ENCODE measurements at places on chromosomes 11 and 22.

- DNase-seq = no peak
Measured at GRCh38 chr11:128908391-128909246, 17.5 kb downstream of the KCNJ5 start.

DNA sequence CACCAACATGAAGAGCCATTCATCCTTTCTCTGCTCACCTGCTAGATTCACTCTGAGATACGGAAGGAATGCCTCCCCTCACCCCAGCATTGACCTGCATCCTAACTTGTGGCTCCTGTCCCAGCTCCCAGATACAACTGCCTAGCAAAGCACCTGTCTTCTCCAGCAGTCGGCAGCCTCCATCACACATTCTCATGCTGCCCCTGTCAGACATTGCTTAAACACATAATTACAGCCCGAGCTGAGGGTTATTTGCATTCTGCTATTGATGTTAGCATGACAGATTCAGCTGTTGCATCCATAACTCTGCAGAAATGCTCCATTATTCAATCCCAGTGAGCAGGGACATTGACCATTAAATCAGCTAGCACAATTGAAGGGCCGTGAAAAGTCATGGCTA lies 184.4 kb upstream of the NARS2 start:
- DNase-seq = no peak

DNA sequence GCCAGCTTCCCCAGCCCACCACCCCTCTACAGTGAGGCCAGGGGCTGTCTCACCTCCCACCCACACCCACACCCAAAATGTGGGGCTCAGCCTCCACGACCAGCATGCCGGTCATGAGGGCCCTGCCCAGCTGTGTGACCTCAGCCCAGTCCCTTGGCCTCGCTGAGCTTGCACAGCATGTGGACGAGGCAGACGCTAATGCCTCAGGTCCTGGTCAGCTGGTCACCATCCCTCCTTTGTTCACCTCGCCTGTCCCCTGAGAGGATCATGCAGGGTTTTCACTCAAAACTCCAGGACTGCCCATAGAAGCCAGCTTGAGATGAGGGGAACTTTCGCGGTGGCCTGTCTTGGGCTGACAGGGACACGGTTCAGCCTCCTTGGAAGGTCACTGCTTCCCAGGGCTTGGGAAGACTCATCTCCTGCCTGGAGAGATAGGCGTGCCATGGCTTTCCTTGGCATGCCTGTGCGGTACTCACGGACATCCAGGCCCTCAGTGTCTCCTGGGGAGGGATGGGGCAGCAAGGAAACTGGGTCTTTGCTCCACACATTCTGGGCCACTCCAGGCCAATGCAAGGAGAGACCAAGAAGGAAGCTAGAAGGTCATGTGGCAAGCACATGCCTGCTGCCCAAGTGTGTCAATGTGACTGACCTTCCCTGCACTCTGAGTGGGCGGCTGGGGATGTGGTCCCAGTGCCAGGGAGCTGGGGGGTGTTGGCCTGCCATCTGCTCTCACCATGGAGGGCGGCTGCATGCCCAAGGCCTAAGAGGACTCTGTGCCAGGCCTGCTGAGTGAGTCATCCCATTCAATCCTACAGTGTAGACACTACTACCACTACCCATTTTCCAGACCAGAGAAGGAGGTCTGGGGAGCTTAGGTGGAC lies 3.2 kb upstream of the RTN4R start:
- DNase-seq = no peak

GRCh38 chr11:128399251-128400121 lies 187.9 kb downstream of the ETS1 start:
- DNase-seq = no peak

- no peak for DNase-seq
Measured at GRCh38 chr11:64877390-64878222, 815 bp downstream of the EHD1 start.

DNA sequence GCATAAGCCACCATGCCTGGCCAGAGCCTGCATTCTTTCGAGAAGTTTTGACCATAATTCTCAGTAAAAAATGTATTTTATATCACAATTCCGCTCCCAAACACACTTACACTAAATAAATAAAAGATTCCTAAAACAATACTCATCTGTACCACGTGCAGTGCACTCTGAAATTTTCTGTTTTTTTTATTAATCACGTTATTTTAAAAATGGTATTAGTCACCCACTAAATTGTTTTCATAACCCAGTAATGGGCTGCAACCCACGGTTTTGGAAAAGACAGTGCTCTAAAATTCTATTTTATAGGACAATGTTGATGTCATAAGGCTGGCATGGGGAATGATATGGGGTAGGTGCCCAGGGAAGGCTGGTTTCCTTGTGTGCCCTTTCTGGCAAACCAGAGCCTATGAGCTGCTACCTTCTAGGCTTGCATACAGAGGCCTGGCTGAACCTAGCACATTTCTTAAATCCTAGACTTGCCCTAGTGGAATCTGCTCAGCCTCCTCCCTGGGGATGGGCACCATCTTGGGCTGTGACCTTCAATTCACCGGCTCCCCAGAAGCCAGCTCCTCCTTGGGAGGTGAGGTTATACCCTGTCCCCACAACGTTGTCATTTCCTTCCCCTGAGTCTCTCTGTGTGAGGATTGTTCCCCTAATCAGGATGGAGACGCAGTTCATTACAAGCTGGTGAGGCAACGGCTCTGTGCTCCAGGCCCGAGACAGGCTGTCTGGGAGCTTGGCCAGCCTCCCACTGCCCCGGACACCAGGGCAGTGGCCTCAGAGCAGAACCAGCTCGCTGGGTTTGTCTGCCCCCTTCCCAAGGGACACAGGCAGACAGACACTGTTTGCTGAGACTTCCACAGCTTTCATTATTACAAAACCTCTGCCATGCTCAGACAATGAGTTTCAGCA lies 116.5 kb upstream of the NAV2 start:
- DNase-seq = no peak

DNA sequence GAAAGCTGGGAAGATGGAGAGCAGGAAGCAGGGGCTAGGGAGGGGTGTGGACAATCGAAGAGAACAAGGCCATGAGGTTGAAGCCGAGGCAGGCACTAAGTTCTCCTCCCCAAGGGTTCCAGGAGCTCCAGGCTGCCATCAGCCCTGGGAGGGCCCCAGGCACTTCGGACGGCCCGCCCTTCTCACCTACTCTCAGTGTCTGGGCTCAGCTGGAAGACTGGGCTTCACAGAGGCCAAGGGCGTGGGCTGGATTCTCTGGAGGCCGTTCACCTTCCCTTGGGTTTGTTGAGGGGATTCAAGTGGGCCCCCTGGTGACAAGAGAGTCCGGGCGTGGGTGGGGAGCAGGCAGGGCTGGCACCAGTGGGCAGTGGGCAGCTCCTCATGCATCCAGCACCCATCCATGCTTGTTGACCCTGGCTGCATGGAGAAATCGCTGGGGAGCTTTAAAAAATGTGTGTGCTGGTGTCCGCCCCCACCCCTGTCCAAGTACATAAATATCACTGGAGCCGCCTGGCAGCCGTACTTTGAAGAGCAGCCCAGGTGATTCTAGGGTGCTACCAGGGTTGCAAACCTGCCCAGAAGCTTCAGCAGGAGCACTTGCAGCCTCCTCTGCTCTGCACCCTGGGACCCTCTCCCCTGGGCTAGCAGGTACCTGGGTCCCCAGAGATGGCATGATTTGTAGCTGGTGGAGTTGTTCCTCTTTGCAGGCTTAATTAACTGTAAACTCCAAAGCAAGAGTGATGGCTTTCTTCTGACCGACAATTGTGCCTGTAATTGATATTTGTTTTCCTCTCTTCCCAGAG lies 74.3 kb downstream of the RTL6 start:
- no peak for DNase-seq

- no peak for DNase-seq
Measured at GRCh38 chr11:124977006-124977405, 23.0 kb downstream of the CCDC15 start.

GRCh38 chr11:33722590-33723234 lies 13.5 kb downstream of the CD59 start:
- DNase-seq = peak; percentile 12

- no peak for DNase-seq
Measured at GRCh38 chr11:66880496-66881450, 23.9 kb downstream of the LRFN4 start.

- DNase-seq = no peak
Measured at GRCh38 chr11:130330101-130330684, 15.5 kb upstream of the ZBTB44 start.

DNA sequence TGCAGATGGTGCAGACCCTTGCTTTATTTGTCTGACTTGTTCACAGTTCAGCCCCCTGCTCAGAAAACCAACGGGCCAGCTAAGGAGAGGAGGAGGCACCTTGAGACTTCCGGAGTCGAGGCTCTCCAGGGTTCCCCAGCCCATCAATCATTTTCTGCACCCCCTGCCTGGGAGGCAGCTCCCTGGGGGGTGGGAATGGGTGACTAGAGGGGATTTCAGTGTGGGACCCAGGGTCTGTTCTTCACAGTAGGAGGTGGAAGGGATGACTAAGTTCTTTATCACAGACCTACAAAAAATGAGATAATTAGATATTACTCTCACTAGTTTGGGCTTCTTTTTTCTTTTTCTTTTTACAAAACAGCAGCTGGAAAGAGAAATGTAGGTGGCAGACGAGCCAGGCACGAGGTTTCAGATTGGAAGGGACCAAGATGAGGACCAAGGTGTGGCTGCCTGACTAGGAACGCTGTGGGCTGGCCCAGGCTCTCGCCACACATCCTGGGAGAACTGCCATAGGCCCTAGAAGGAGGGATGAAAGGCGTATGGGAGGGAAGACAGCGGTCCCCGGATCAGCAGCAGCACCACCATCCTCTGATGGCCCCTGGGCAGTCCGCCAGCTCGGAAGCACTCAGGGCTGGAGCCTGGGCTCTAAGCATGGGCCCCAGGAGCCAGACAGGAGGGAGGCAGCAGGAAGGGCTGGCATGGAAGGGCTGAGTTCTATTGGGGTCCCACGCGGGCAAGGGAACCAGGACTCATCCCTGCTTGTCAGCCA lies 14.2 kb downstream of the TXN2 start:
- DNase-seq = no peak

GRCh38 chr11:75896843-75897419 lies 81.9 kb downstream of the UVRAG start:
- no peak for DNase-seq

GRCh38 chr11:120681434-120682331 lies 170.1 kb downstream of the GRIK4 start:
- no peak for DNase-seq

GRCh38 chr22:43343262-43343669 lies at the start of gene SCUBE1:
Gene SCUBE1, minus strand, starts transcription at chr22:43343372. Its CDS starts 111 bp downstream, at chr22:43343261.
- peak; percentile 11 for DNase-seq

DNA sequence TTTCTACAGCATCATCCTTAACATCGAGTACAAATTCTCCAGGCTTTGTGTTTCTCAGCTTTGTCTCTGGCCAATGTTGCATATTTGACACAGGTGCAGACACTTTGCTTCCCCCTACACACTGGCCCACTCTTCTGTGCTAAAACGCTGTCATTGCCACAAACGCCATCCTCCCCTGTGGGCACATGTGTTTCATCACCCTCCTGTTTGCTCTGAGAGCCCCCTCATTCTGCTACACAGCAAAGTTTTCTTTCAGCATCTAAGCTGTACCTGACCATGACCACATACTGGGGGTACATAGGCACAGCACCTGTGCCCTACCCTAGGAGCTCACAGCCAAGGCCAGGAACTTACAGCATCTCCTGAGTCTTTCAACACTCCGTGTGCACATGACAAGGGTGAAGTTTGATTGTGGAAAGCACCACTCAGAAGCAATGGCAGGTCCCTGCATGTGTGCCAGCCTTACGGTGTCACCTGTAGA lies 7.9 kb upstream of the IGLL5 start:
- DNase-seq = no peak

DNA sequence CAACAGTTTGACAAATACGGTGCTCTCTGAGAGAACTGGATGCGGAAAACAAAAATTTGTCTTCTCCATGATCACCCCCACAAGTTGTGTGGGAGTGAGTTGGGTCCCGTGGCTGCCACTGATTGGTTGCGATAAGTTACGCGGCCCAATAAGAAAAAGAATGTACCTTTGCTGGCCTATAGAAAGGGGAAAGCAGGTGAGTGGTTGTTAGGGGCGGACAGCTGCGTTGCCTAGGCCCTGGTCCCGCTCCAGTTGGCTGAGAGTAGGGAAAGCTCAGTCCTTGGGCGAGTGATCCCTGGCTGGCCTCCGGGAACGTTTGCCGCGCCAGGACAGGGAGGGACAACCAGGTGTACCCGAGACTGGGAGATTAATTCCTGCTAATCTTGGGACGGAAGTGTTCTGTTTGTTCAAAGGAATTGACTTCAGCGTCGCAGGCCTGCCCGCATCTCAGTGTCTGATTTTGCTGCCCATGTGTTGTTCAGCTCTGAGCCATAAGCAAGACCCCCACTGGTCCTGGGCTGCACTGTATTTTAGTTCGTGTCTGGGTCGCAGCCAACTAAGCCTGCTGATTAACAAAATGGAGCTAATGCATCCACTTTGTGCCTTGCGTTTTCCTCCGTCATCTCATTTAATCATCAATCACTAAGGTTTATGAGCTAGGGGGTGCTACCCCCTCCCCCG lies 773 bp upstream of the SYVN1 start:
- peak; percentile 66 for DNase-seq

- no peak for DNase-seq
Measured at GRCh38 chr22:27610863-27611786, 190.4 kb downstream of the MN1 start.

DNA sequence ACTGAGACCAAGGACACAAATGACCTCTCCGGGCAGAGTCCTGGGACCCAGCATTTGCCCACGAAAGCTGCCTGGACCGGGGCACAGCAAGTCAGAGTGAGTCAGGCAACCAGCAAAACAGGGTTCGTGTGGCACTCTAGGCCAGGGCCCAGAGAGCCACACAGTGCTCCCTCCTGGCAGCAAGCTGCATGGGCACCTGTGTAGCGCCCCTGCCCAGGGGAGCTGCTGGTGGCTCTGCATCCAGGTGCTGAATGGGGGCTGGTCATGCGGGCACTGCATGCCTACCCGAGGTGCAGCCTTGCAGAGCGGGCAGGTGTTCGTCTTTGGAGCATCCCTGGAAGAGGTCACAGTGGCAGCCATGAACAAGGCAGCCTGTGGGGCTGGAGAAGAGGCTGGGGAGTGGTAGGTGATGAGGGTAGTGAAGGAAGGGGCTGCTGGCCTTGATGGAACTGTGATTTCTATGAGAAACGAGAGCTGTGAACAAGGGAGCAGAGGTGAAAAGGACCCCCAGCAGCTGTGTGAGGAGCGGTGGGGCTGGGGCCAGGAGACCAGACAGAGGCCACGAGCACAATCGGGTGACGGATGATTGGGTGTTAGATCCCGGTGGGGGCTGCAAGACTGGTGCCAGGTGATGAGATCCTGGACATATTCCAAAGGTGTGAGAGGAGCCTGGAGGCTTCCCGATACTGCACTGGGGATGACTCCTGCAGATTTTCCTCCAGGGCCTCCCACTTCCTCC lies 63.3 kb downstream of the DGCR2 start:
- no peak for DNase-seq

DNA sequence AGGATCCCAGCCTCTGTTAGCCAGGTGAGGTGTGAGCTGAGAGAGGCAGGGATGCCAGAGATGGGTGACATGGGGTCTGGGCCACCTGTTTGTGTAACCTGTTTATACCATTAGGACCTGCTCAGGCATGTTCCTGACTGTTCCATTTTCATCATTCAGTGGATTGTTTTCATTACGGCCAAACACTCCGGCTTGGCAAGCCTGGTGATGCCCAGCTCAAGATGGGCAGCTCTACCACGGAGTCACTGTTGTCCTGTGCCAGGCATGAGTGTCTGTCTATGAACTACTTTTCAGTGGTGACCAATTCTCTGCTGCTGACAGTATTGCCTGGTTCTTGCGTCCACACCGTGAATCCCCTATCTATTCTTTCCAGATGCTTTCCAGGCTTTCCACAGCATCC lies 71.5 kb upstream of the SLC22A12 start:
- no peak for DNase-seq

All from activated CD4-positive, CD25-positive, alpha-beta regulatory T cell (primary cell).